Bone marrow (tissue), 2 donors: ENCODE measurements at places on chromosomes 1 and 21.

- no peak for DNase-seq
Observed at GRCh38 chr1:114345930-114346479, 165.0 kb downstream of the TRIM33 start.

DNA sequence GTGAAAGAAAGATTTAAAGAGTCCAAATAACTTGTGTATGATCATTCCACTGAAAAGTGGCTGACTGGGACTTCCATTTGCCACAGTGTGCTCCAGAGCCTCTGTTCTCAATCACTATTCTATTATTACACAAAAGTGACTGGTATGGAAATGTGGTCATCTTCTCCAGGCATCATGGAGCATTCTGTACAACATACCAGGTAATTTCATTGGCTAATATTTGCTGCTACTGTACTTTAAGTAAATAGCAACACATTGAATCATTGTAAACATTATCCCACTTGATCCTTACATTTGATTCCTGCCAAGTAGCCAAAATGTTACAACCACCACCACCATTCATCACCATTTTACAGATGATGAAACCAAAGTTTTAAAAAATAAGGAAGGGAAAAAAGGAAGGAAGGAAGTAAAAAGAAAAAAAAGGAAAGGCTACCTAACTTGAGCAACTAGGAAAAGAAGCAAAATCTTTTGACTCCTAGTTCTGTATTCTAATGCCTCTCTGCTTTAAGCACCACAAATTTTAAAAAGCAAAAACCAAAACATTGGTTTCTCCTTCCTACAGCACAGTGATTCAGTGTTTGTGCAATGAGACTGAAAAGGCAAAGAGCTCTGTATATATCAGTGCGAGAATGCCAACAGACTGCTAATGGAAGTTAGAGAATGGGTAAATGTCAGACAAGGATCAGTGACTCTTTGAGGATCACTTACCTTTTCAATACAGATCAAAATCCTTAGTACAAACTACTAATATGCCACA lies 361.4 kb upstream of the PTBP2 start:
- DNase-seq, result no peak

DNA sequence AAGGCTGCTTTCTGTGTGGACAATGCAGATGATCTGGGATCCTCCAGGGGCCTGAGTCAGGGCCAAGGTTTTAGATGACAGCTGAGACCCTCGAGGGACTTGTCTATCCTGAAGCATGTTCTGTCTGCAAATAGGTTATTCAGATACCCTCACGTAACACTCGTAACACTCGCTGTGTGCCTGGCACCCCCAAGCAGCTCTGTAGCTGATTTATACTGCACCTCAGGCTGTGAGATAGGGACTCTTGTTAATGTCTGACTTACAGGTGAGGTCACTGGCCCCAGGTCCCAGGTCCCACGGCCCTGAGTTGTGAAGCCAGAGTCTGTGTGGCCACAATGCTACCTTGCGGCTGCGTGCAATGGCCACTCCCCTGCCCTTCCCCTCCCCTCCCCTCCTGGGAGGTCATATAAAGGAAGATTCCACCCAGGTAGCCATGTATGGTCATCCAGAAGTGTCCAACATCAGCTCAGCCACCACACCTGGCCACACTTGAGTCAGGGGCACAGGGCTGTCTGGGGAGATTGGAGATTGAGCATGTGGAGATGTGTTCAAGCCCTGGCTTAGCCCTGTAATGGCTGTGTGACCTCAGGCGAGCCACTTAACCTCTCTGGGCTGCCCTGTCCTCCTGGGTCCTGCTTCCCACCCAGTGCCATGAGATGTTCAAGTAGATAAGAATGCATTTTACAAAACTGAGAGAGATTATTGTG lies 687.7 kb downstream of the MATN1 start:
- DNase-seq, result no peak

DNA sequence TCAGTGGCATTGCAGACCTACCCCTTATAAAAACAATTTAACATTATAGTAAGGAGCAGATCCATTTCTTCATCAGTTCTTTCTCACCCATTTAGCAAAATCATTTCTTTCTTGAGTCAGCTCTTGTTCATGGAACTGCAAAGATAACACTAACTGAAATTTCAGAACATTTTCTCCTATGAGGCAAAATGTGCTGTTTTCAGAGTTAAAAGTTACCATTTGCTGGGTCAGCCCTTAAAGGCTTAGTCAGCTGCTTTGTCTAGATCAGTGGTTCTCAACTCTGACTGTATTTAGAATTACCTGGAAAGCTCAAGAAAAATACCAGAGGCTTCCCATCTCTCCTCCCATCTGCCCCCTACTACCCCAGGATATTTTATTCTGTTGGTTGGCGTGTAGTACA lies 12.2 kb downstream of the METTL13 start:
- DNase-seq, result no peak

DNA sequence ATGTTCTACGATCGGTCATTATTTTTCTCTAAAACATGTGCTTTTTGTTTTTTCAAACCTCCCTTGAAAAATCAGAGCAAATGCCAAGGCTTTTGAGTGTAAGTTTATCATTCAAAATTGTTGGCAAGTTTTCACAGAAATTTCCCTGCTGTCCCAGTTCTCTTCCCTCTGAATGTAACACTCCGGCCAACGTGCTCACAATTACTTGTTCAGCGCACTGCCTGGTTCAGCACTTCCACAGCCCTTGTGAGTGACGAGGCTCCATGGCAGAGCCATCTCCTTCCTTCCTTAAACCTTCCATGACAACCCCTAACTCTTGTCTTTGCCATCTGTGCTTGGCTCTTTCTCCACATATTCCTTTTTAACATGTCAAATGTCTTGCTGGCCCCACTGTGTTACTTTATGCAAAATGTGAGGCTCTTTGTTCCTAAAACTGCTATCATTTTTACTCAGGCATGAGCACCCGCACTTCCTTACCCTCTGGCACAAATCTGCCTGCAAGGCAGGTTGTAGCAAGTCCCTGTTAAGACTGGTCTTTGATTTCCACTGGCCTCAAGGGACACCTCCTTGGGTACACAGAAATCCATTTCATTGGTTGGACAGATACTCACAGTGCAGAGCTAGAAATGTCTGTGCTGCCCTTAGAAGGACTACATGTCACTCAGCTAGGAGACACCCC lies 142.8 kb downstream of the HUNK start:
- DNase-seq, result no peak

DNA sequence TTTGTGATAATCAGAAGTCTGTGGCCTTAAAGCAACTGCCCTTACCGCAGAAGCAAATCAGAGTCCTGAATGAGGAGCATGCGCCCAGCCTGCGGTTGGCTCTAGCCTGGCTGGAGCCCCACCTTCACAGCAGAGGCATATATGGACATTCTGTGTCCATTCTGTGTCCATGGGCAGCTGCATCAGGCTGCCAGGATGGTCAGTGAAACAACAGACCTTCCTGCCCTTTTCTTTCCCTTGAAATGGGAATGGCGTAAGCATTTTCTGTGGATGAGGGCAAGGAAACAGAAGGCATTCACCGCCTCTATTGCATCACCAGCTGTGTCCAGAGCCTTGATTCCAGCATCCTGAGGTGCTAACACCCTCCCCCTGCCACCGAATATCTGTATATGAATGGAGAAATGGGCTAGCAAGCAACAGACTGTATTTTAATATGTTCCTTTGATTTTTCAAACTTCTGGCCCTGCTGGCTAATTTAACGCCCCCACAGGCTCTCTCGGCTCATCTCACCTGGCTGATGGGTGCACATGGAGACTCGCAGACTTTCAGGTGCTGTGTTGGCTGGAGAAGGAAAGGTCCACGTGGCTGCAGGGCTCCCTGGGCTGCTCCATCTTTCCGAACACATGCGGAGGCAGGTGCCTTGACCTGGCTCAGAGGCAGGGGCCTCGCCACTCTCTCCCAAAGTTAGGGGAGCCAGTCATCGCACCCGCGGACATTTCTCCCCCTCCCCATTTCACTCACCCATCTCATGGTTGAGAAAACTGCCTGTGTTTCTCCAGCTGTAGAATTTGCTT lies 159.2 kb downstream of the GALNT2 start:
- no peak for DNase-seq

DNA sequence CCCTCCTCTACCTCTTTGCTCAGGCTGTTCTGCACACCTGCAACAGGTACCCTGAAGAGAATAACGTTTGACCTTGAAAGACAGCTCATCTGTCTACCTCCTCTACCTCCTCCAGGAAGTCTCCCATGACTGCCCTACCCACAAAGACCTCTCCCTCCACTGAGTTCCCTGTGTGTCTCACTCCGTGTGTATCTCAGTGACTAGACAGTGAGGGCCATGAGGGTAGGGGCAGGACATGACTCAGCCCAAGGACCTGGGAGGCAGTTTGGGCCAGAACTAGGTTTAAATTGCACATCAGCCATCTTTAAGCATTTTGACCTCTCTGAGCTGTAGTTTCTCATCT lies 32.0 kb upstream of the LRP8 start:
- DNase-seq, result no peak

- no peak for DNase-seq
Observed at GRCh38 chr1:226948996-226949395, 8.9 kb downstream of the COQ8A start.

- no peak for DNase-seq
Observed at GRCh38 chr1:187629075-187629474, 800.3 kb downstream of the PLA2G4A start.

DNA sequence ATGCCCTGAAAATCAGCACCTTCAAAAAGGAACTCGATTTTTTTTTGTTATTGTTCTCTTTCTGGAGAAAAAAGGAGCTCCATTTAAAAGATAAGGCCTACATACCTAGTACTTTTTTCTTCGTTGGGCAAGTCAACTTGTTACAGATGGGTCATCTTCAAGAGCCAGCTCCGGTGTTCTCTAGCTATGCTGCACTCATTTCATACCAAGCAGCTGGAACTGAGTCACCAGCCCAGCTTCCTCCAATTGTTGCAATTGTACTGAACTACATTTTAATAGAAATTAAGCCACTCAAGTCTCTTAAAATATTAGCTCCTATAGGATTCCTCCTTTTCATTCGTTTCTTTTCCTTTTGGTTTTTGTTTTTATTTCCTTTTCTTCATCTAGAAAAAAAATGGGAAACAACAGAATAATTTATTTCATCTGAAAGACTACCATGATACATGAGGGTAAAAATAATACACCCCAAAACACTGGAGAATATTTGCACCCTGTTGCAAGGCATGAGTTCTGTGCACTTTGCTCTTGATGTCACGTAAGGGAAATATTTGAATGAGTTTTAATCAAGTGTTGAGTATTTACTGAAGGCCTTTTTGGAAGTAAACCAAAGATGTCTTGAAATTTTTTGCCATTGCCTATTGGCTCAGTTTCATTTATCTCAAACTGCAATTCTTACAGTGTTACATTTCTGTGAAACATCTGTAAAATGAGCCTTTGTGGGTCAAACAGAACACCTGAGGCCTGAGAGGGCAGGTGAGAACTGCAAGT lies 60.5 kb downstream of the CLIC4 start:
- DNase-seq, result no peak

GRCh38 chr1:31855038-31855845 lies 39.4 kb upstream of the SPOCD1 start:
- DNase-seq, result no peak

DNA sequence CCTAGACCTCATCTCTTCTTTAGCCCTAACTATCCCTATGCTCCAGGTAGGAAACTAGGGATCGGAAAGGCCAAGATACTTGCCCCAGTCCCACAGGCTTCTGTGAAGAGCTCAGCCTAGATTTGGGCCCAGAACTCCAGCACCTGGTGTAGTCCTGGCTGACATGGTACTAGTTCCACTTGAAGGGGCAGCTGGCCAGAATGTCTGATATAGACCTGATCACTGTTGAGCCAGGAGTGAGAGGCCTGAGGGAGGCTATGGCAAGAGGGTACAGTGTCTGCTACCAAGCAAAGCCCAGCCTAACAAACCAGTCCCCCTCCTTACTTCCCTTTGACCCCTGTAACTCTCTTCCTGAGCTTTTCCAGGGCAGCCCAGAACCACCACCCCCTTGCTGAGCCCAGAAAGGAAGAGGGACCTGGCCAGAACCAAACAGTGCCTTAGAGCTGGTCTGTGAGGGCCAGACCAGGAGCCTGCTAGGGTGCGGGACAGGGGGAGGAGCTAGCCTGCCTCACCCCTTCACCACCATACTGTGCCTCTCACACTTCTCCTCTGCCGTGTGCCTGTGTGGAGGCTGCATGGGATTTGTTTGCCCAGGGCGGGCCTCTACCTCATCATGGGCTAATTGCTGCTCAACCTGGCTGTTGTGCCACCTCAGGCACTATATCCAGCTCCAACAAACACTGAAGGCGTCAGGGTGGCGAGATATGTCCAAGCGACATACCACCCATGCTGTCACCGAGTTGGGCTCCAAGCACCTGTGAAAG lies 10.9 kb downstream of the POMGNT1 start:
- no peak for DNase-seq

DNA sequence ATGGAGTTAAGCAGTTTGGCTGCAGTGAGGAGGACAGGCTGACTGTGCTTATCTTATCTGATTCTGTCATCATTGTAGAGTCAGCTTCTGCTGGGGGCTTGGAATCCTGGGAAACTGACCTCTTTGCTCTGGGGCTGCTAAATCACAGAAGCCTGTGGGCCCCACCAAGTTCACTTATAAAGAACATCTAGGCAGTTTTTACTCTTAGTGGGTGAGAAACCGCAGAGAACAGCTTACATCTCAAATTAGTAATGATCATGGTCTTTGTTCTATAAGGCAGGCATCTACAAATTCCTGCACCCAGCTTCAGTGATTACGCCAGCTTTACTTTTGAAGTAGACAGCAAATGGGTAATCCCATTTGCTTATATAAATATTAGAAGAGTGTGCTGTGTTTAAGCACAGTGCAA lies 75.7 kb downstream of the ZC3H11B start:
- no peak for DNase-seq
